ENCODE measurements at places on chromosomes 1 and 21.

- DNase-seq = no peak
Observed at GRCh38 chr1:156103521-156103947, 11.0 kb upstream of the LMNA start.

- DNase-seq = no peak
Observed at GRCh38 chr21:31364253-31364945, 20.3 kb upstream of the TIAM1 start.

DNA sequence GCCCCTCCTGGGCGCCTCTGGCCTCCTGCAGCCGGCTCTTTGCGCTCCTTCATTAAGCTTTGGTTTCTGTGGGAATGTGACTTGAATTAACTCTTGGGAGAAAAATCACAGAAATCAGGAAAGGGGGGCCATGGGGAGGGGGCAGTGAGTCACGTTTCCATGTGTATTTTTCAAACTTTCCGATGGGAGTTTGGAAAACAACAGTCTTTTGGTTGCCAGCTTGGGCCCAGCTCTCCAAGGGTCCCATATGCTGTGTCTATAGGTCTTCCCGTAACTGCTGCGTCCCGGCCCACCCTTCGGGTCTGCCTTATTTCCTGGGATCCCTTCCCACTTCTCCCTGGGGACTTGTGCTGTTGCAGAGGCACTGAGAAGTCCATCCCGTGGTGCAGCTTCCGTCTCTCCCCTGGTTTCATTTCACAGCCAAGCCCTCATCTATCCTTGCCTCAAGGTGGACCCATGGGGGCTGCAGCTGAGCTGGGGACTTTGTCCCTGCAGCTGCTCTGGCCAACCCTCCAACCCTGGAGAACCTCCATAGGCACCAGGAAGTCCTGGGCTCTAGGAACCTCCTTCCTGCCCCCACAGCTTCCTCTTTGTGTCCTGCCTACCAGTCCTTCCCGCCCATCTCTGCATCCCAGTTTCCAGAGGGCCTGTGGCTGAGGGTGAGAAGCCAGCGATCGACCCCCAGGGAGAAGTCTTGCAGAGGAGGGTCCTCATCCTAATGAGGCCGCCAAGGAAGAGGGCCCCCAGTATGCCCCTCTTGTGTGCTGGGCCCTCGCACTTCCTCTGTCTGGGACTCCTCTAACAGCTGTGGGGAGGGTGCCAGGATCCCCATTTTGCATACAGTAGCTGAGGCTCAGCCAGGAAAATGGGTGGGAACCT is 11.6 kb upstream of the LMNA start:
- DNase-seq = no peak

- DNase-seq = no peak
Observed at GRCh38 chr1:17742583-17742982, 12.6 kb upstream of the ACTL8 start.

DNA sequence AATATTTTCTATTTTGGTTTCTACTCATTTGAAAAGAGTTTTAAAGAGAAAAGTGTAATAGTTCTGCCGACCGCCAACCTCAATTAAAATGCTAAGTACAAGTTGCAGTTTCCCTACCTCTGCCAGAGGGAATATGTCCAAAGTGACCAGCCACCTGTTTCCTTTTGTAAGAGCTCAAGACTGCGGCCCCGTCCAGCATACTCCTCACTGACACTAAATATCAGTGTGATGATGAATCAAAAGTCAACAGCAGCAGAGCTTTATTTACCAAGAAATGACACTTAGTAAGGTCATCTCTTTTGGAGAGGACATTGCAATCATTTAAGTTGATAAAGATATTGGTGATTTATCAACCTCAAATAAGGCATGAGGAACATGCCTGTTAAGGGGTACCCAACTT is 57.4 kb upstream of the NRIP1 start:
- DNase-seq = no peak

DNA sequence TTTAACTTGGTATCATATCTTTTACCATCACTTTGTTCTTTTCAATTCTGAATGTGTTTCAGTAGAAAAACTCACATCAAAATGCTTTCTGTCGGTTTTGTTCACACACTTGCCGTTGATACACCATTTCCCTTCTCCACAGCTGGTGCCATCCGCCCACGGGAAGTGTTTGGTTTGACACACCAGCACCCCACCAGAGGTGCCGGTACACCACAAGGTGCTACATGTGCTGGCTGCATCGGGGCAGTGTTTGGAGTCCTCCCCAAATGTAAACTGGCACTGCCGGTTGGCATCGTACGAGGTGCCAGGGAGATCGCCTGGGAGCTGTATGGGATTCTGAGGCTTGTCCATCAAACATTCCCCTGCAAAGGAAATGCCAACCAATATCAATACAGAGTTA is 5.0 kb downstream of the ADAMTS1 start:
- no peak for DNase-seq

DNA sequence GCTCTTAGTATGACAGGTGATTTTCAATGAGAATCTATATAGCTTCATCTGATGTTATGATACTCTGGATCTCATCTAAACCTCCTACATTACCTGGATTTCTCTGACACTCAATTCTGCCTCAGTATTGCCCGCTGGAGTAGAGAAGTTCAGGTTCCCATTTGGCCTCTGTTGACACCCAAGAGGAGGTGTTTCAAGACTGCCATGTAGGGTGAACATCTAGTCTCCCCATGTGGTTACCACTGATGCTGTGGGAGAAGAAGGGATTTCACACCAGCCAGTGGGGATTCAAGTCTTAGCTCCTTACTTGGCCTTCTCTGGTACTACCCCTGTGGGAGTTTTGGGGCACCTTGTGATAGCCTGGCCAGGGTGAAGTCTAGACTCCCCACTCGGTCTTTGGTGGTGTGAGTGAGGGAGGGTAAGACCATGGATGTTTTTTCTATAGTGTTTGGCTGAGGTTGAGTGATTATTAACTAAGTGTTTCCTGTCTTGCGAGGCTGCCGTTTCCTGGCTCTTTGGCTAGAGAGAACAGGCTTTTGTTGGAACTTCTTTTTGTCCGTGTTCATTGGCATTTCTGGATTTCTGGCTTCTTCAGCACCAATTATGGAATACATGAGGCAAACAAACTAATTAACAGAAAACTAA is 90.7 kb downstream of the RHOU start:
- DNase-seq = no peak

DNA sequence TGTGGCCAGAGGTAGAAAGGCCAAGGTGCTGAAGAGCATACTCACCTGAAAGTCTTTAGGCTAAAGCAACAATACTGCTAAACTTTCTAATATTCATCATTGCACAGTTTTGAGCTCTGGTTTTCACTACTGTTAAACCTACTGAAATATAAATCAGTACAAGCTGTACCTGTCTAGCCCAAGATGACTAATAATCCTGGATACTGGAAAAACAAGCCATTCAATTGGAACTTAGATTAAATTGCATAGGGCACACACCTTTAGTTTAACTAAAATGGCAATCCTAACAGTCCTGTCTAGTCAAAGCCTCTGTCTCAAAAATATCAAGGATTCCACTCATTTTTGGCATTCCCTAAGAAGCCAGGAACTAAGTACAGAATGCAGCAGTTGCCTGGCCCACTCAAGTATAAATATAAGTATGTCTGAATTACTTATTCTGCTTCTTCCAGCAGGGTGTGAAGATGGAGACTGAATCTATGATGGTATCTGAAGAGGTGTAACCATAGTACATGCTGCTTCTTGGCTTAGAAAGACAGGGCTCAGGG is 3.1 kb downstream of the CHML start:
- DNase-seq = no peak

GRCh38 chr1:153292740-153293479 is 19.8 kb downstream of the PGLYRP3 start:
- DNase-seq = no peak

- DNase-seq = no peak
Observed at GRCh38 chr1:244319283-244320132, 132.2 kb downstream of the ADSS2 start.

- DNase-seq = no peak
Observed at GRCh38 chr1:12434174-12434573, 183.8 kb downstream of the DHRS3 start.

- no peak for DNase-seq
Observed at GRCh38 chr1:27522432-27523336, 32.7 kb upstream of the WASF2 start.

DNA sequence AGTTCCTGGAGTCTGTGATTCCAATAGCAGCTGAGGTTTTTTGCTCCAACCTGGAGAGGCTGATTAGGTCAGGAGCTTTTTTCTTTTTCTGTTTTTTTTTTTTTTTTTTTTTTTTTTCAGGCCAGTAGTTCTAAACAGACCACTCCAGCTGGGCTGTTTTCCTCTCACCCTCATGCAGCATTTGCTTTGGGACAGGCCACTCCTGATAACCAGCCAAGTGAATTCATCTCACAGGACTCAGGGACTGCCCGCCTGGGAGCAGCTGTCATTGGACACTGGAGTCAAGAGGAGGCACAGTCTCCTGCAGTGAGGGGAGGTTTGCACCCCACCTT is 22.9 kb downstream of the PLXNA2 start:
- DNase-seq = no peak

GRCh38 chr1:19079541-19080472 is 123.3 kb upstream of the IFFO2 start:
- DNase-seq = no peak

DNA sequence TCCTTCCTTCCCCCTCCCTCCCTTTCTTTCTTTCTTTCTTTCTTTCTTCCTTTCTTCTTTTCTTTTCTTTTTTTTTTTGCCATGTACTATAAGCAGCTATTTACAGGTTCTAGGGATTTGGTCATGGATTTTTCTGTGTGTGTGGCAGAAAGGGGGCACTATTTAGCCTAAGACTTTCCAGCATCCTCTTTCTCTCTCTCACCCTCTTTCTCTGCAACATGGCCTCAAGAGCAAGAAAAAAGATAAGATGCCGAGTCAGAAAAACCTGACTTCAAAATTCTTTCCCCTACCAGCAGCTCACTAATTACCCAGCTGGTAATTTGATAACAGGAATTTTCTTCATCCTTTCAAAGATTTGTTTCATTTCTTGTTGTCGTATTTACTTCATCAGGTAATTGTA is 458.3 kb upstream of the ADAMTS5 start:
- DNase-seq = no peak

- DNase-seq = no peak
Observed at GRCh38 chr1:192577145-192578140, 1.9 kb downstream of the RGS1 start.

GRCh38 chr1:118243269-118243668 is 58.2 kb upstream of the SPAG17 start:
- no peak for DNase-seq

DNA sequence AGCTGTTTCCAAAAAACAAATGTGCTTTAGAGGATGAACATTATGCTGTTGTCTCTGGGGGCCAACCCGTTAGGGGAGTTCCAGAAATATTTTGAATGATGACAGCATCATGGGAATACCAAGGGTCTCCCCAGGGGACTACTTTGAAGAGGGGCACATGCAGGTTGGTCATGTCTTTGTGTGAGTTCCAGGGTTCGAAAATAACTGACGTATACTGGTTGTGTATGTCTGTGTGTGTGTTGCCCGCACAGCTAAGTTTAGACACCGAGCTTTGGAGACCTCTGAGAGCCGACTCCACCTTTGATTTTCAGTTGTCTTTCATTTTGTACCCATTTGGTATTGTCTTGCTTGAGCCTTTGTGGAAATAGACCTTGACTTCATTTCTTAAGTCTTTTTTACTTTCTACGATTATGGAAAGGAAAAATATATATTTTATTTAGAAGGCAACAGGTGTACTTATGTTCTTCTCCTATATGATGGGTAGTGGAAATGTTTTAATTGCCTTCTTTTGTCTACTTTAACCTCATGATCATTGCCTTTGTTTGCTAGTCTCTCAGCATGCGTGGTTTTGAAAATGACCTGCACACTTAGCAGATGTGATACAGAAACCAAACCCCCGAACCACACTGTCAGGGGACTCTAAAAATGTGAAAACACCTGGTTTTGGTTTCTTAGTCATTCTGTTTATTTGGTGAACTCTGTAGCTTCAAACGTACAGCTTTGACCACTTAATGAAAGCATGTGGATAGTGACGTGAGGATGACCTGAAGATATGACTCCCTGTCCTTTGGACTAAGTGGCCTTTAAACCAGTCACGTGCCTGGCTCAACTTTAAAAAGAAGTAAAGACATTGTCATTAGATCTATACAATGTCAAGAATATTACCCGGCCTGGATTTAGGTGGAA is 56.5 kb downstream of the GALNT2 start:
- no peak for DNase-seq

- no peak for DNase-seq
Observed at GRCh38 chr1:179058487-179059483, 23.1 kb upstream of the TOR3A start.

DNA sequence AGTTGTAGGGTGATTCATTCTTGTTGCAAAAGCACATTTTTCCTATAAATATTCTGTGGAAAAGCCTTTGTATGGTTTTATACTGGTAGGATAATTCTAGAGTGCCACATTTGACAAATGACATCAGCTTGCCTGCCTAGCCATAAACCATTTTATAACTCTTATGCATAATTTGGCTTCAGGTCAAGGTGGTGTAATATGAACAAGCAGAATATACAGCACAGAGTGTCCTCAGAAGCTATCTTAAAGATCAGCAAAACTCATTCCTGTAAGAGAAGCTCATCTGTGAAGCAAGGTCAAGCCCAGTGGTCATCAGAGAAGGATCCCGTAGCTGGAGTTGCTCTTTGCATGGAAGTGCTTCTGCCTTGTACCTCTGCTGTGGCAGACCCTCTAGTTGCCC is 24.0 kb upstream of the C1orf21 start:
- DNase-seq = no peak

DNA sequence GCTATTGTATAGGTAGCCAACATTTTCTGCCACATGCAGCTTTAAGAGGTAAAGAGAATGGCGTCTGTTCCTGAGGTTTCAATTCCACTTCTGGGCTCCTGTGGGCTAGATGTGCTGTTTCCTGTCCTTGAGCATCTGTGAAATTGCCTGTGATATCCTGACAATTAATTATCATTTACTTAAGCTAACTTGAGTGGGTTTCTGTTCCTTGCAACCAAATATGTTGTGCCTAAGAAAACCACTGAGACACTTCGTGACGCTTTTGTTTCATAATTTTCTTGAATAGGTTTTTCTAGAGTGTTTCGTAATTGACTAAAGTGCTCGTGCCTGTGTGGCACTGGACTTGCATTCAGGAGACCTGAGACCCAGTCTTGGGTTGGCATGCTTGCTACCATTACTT is 127.3 kb upstream of the POU3F1 start:
- DNase-seq = no peak

DNA sequence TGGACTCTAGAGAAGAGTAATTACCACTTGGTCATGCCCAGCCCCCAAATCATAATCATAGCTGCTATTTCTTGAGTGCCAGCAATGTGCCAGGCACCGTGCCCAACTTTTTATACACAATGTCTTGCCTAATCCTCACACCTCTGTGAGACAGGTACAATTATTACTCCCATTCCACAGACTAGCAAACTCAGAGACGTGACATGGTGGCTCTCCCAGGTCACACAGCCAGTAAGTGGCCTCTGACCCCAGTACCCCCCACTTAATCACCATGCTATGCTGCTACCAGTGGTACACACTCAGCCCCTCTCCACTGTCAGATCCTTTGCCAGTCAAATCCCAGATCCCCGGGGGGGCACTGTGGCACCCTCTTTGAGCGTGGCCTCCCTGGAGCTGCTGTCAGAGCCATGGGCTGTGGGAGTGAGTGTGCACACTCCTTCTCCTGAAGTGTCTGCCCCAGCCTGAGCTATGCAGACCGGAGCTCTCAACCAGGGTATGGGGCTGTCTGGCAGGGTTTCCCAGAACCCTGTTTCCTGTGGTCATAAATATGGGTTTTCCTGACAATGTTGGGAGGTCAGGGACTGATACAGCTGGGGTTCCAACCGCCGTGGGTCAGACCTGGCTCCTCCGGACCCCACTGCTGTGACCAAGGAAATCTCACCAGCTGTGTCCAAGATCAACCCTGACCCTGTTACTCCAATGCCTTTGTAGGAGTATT is 51.8 kb downstream of the LACTBL1 start:
- no peak for DNase-seq
